Endodermal cell (in vitro differentiated cells): ENCODE measurements at places on chromosomes 7 and 10. TPM values are rescaled to one million over a fixed set of nuclear protein-coding genes. Genes with fewer than 3 reads are reported as not detected.

The TRIM50 gene
- total RNA-seq: 0.33 TPM in 1 of 3 replicates, not detected in the others

The TSPAN14 gene
- total RNA-seq: 99.3 to 134 TPM (median 123 TPM) in 3 replicates

The PGAM2 gene
- 0.66 and 1.2 TPM in 2 replicates for total RNA-seq

The IFIT1 gene
- total RNA-seq: 0.59 and 0.63 TPM in 2 replicates

The ATOH7 gene
- total RNA-seq: 0.46 to 1.5 TPM (median 0.67 TPM) in 3 replicates

The CNTNAP2 gene
- 220 and 228 TPM in 2 replicates for total RNA-seq

The TMEM139 gene
- 1.6 and 2.2 TPM in 2 replicates for total RNA-seq

The POM121L12 gene
- not detected in 3 replicates for total RNA-seq

The SLC26A3 gene
- total RNA-seq: not detected in 3 replicates

The GHRHR gene
- not detected in 3 replicates for total RNA-seq

The TMEM236 gene
- 0.08 TPM in 1 of 3 replicates, not detected in the others for total RNA-seq

The PPP1R17 gene
- total RNA-seq: 0.36 and 0.44 TPM in 2 replicates

The PNLIPRP2 gene
- 0.50 and 0.79 TPM in 2 replicates for total RNA-seq

The MARVELD1 gene
- total RNA-seq: 32.9 to 52.1 TPM (median 44.3 TPM) in 3 replicates

The KLF14 gene
- total RNA-seq: not detected in 3 replicates

The SFRP4 gene
- total RNA-seq: not detected in 3 replicates

The EN2 gene
- total RNA-seq: not detected in 3 replicates

The SKIDA1 gene
- total RNA-seq: 11.2 to 31.6 TPM (median 12.0 TPM) in 3 replicates

The EMX2 gene
- total RNA-seq: 0.07 and 0.18 TPM in 2 replicates

The EDRF1 gene
- 46.8 to 48.8 TPM (median 47.3 TPM) in 3 replicates for total RNA-seq

The PHKG1 gene
- total RNA-seq: 0.46 TPM in 1 of 2 replicates, not detected in the other

The C10orf105 gene
- total RNA-seq: 0.19 to 0.57 TPM (median 0.33 TPM) in 3 replicates

The RELN gene
- total RNA-seq: 8.5 to 9.2 TPM (median 8.7 TPM) in 3 replicates

The TLX1 gene
- not detected in 2 replicates for total RNA-seq

The DRGX gene
- total RNA-seq: not detected in 2 replicates

The ANXA8 gene
- total RNA-seq: 0.29 and 0.37 TPM in 2 replicates

The DNAJC12 gene
- total RNA-seq: 0.59 and 0.72 TPM in 2 replicates

The IL2RA gene
- total RNA-seq: not detected in 3 replicates

The GALNT17 gene
- total RNA-seq: 48.4 and 61.3 TPM in 2 replicates

The SLC39A12 gene
- not detected in 2 replicates for total RNA-seq

The MSANTD7 gene
- 15.6 and 16.0 TPM in 2 replicates for total RNA-seq

The ANKRD30A gene
- not detected in 2 replicates for total RNA-seq

The FGFBP3 gene
- total RNA-seq: 3.3 to 5.2 TPM (median 4.3 TPM) in 3 replicates

The CYP2C18 gene
- total RNA-seq: 0.16 TPM in 1 of 2 replicates, not detected in the other

The SHH gene
- total RNA-seq: 1.3 to 1.9 TPM (median 1.6 TPM) in 3 replicates

The ZNF117 gene
- 25.0 and 32.4 TPM in 2 replicates for total RNA-seq

The SPDYE8 gene
- not detected in 3 replicates for total RNA-seq

The CAV1 gene
- 3.3 to 4.9 TPM (median 4.4 TPM) in 3 replicates for total RNA-seq

The PAPSS2 gene
- total RNA-seq: 20.2 and 23.2 TPM in 2 replicates

The BTRC gene
- total RNA-seq: 30.1 and 32.8 TPM in 2 replicates

The MRLN gene
- total RNA-seq: not detected in 3 replicates

The BTBD16 gene
- not detected in 3 replicates for total RNA-seq

The VPS41 gene
- total RNA-seq: 69.6 to 79.4 TPM (median 77.1 TPM) in 3 replicates
